ENCODE measurements at places on chromosomes 1 and 21.

GRCh38 chr1:117613969-117614729 lies 8.3 kb downstream of the TENT5C start:
- DNase-seq: peak; percentile 31

DNA sequence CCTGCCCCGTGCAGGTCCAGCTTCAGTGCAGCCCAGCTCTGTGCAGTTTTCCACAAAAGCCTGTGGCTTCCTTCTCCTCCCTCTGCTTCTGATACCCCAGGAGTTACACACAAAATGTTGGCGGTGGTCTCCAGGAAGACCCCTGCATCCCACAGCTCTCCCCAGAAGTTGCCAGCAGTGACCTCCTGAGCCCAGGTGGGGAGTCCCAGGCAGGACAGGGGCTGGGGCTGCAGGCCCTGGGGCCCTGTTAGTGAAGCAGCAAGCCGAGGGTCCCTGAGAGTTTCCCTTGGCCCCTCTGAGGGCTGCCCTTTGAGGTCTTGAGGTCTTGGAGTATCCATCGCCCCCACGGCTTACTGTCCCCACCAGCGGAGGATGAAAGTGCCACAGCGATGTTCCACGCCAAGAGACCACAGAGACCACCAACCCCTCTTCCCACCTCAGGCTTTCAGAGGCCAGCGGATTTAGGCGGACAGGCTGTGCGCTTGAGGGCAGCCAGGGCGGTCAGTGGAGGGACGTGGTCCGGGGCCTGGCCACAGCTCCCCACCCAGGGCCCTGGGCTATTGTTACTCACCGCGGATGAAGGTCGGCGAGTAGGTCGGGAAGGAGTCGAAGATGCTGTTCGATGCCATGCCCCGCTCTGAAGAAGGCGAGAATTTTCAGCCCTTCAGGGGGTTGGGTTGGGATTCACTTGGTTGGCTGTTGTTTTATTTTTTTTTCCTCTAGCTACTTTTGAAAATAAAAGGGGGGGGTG lies 34.0 kb upstream of the RUNX3 start:
- DNase-seq: peak; percentile 60

- no peak for DNase-seq
These were observed 7.6 kb downstream of the LMNA start for GRCh38 chr1:156122086-156122485.

DNA sequence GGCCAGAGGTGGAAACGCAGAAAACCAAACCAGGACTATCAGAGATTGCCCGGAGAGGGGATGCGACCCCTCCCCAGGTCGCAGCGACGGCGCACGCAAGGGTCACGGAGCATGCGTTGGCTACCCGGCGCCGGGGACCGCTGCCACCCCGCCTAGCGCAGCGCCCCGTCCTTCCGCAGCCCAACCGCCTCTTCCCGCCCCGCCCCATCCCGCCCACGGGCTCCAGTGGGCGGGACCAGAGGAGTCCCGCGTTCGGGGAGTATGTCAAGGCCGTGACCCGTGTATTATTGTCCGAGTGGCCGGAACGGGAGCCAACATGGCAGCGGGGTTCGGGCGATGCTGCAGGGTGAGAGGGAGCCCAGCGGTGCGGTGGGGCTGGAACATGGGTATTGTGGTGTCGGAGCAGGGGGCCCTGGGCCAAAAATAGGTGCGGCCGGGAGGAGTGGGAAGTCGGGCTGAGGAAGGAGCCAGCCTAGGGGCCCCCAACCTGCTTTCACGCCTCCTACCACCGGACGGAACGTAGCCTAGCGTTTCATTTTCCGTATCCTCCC lies at the start of gene ACADM:
Gene ACADM, plus strand, starts transcription at position 238 of the 551 bp plus-strand sequence. Its CDS starts 79 bp downstream, at position 317.
- peak; percentile 95 for DNase-seq

GRCh38 chr1:107246775-107247345 lies 106.0 kb downstream of the NTNG1 start:
- DNase-seq: no peak

Measured in posterior vena cava (tissue), 2 donors.